ENCODE measurements at places on chromosomes 1 and 21.

GRCh38 chr1:187848321-187848720, 1019.6 kb downstream of the PLA2G4A start:
- no peak for DNase-seq

DNA sequence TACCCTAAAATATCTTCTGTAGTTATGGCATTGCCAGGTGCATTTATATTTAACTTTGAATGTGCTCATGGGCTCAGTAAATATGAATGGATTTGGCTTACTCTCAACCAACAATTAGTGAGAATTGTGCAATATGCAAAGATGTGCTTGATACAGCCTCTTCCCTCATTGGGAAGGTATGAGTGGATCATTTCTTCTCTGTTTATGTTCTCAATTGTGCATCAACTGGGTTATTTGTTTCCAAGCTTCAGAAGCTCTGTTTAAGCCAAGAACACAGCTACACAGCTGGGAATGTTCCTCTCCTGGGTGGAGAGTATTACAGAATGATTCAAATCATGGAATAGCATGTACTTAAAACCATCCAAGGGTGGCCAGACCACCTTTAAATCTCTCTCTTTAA, 17.6 kb upstream of the MAP1LC3C start:
- DNase-seq: no peak

GRCh38 chr1:115556236-115556635, 85.5 kb upstream of the VANGL1 start:
- DNase-seq: no peak

- DNase-seq: no peak
Observed at GRCh38 chr1:95311014-95311413, 77.0 kb downstream of the RWDD3 start.

- peak; percentile 70 for DNase-seq
Observed at GRCh38 chr1:162074276-162075005, 5.0 kb downstream of the NOS1AP start.

DNA sequence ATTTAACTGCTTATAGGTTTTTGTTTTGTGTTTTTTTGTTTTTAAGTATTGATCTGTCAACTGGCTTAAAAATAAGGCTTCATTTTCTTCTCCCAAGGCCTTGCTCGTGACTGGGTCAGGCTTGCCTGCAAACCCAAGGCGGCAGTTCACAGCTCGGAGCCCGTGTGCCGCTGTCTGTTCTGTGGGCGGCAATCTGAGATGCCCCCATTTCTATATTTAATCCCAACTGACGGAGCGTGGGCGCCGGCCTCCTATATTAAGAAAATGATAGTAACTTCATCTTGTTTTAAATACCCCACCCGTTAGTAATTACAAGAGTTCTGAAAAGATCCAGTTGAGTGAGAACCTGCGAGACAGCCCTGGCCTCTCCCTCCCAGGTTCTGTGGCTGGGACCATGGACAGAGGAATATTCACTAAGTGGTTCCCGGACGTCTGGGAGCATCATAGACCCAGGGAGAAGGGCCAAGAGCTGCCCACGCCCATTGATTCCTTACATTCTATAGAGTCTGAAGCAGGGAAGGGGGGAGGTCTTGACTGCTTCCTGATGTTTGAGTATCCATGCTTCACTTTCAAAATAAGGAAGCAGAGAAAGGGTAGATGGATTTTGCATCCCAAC, 42.6 kb upstream of the GPR153 start:
- DNase-seq: no peak

GRCh38 chr1:38073534-38074301, 27.1 kb upstream of the POU3F1 start:
- no peak for DNase-seq

DNA sequence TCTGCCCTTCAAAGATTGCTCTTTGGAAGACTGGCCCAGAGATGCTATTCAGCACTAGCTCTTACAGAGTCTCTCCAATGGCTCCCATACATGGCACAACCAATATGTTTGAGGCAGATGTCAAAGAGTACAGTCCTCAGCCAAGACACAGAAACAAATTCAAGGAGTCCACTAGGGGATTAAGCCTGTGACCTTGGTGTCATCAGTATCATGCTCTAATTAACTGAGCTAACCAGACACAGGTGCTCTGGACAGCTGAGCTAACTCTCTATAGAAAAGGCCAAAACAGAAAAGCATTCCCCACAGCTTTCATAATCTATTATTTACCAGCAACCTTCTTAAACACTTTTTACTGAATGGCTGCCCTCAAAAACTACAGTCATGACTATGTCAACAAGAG, 666.0 kb upstream of the PLXNA2 start:
- DNase-seq: no peak

GRCh38 chr21:42309753-42310213, 5.4 kb downstream of the TFF3 start:
- DNase-seq: peak; percentile 25

- no peak for DNase-seq
Observed at GRCh38 chr1:61142726-61143500, 60.6 kb downstream of the NFIA start.

DNA sequence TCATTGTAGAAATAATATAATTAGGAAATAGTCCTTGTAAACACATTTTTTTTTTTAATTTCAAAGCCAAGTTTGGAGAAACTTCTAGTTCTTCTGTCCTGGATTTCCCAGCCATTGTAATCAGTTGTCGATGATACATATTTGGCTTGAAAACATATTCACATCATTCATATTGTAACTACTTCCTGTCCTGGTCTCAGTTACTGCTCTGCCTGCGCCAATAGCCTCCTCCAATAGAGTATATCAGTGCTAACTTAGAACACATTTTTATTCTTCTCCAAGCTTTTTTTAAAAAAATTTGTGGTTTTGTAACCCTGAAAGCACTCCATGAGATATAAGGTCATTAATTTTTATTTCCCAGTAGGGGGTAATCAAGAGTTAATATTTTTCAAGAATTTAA, 46.1 kb upstream of the FMO2 start:
- DNase-seq: no peak

GRCh38 chr1:47853059-47853458, 144.1 kb downstream of the TRABD2B start:
- no peak for DNase-seq

DNA sequence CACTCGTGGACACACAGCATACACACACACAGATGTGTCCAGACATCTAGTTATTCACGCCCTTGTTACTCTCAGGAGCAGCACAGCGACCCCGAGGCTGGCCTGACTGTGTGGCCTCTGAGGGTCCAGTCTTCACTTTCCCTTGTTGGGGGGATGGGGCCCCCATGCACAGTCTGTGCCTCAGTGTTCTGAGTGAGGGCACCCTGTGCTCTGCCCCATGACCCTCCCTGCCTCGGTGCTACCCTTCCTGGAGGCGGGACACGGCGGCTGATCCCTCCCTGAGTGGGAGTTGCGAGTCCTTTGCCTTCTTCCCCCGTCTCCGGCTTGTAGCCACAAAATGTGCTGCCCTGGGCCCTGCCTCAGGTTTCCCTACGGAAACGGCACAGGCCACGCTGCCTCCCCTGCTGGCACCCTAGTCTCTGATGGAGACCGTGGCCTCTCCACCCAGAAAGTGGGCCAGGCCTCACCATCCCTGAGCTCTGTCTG, 8.6 kb downstream of the CSTB start:
- DNase-seq: no peak

DNA sequence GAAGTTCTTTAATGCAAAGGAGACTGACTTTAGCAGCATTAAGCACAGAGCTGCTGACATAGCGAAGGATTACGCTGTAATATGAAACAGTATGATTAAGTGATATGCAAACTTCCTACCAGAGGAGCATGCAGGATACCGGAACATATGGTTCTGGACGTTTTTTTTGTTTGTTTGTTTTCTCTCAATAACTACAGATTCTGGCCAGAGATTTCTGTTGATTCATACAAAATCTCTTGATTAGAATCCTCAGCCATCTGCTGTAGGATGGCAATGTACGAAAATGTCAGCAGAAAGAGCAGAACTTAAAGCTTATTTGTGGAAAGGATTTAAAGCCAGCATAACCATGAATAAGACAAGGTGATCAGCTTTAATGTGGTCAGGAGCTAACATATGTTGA, 970.7 kb downstream of the KCNT2 start:
- DNase-seq: no peak

DNA sequence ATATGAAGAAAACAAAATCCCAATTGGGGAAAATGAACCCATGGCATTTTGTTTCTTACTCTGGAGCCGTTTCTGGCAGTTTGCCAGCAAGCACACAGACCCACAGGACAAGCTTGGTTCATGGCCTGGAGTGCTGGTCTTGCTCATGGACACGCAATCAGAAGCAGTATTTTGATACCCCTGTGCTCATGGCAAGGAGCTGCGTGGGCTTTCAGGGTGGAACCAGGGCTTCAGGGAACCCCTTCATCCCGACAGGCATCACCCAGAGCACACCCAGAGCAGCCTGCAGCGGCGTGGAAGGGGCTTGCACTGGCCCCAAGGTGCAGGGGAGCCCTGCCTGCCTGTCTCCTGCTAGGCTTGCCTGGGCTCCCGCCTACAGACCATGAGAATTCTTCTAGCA, 45.4 kb upstream of the PCBP3 start:
- DNase-seq: no peak

DNA sequence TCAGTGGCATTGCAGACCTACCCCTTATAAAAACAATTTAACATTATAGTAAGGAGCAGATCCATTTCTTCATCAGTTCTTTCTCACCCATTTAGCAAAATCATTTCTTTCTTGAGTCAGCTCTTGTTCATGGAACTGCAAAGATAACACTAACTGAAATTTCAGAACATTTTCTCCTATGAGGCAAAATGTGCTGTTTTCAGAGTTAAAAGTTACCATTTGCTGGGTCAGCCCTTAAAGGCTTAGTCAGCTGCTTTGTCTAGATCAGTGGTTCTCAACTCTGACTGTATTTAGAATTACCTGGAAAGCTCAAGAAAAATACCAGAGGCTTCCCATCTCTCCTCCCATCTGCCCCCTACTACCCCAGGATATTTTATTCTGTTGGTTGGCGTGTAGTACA, 12.2 kb downstream of the METTL13 start:
- DNase-seq: no peak
